ENCODE measurements at places on chromosomes 4 and X.

- no peak for DNase-seq
Observed at GRCh38 chr4:24328310-24328709, 256.0 kb downstream of the DHX15 start.

DNA sequence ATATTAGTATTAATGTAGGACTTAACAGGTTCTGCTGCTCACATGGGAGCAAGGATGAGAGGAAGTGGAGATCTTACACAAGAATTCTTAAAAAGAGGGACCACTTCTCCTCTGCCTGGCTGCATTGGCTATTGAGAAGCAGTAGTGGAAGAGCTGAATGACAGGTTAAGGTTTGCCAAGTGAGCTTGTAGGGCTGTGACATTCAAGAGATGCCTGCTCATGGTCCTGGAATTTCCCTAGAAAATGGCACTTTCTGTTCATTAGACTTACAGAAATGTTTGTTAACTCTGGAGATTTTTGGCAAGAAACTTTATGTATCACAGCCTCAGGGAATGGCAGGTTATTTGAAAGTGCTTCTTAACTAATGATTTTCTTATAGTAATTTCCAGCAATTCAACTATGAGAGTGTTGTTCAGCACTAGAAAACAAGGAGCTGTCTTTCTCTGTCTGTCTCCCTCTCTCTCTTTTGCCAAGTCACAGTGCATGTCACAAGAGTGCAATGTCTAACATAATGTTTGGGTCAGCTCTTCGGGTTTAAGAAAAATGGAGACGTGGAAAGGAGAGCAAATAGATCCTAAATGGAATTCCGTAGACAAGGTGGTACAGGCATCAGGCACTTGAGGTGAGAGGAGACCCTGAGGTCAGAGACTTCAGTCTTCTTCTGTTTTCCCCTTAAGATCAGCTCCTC lies 8.3 kb upstream of the NAP1L5 start:
- no peak for DNase-seq

- no peak for DNase-seq
Observed at GRCh38 chr4:135412213-135412612, 1210.6 kb upstream of the PABPC4L start.

- DNase-seq = no peak
Observed at GRCh38 chr4:88573276-88573980, 18.9 kb upstream of the HERC3 start.

GRCh38 chr4:10983268-10983667 lies 298.7 kb upstream of the CLNK start:
- DNase-seq = no peak

GRCh38 chrX:129659861-129660260 lies 5.1 kb upstream of the APLN start:
- no peak for DNase-seq

GRCh38 chr4:48687313-48688051 lies 92.6 kb downstream of the FRYL start:
- DNase-seq = no peak

GRCh38 chr4:118953276-118953675 lies 64.6 kb downstream of the SYNPO2 start:
- DNase-seq = no peak

DNA sequence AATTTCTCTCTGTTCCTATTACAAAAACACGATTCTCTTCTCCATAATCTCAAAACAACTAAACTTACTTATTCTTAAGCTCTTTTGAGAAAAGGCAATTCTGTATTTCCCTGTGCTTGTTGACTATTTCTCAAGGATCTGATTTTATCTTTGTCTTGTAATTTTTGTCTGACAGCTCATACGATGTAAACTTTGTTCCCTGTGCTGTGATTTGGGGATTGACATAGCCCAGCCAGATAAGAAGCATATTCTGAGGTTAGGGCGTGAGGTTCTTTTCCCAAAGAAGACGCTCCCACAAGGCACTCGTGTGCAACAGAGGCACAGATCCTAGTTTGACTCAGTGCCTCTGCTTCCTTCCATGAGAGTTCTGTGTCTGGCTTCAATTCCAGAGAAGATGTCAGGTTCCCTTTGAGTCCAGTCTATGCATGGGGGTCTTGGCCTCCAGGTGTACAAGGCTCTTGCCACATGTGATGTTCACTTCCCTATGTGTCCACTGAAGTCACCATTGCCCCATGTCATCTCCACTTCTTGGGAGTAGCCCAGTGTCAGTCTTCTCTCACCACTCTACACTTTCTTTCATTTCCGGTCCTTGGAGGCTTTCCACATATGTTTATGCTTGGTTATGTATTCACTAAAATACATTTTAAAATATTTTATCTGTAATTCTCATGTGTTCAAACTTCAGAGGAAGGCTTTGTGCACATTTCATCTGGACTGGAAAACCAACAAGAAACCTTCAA lies 94.8 kb downstream of the MID1 start:
- no peak for DNase-seq

DNA sequence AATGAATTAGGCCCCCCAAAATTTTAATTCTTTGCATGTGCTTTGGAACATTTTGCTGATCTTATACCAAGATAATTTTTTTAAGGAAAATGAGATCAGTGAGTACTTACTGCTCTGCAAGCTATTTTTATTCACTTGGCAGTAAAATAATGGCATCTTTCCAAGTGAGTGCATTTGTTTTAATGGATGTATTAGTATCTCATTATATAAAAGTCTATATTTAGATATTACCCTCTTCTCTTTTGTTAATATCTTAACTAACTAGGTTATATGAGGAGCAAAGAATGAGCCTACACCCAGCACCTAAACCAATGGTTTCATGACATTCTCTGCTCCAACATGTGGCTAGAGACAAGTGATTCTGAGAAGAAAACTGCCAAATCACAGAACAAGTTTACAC lies 21.1 kb upstream of the ARAF start:
- DNase-seq = no peak

Data from activated CD8-positive, alpha-beta memory T cell treated with anti-CD3 and anti-CD28 coated beads for 24 hours (primary cell).